Fibroblast of skin of left quadriceps (primary cell): ENCODE measurements at places on chromosomes 7 and 10.

DNA sequence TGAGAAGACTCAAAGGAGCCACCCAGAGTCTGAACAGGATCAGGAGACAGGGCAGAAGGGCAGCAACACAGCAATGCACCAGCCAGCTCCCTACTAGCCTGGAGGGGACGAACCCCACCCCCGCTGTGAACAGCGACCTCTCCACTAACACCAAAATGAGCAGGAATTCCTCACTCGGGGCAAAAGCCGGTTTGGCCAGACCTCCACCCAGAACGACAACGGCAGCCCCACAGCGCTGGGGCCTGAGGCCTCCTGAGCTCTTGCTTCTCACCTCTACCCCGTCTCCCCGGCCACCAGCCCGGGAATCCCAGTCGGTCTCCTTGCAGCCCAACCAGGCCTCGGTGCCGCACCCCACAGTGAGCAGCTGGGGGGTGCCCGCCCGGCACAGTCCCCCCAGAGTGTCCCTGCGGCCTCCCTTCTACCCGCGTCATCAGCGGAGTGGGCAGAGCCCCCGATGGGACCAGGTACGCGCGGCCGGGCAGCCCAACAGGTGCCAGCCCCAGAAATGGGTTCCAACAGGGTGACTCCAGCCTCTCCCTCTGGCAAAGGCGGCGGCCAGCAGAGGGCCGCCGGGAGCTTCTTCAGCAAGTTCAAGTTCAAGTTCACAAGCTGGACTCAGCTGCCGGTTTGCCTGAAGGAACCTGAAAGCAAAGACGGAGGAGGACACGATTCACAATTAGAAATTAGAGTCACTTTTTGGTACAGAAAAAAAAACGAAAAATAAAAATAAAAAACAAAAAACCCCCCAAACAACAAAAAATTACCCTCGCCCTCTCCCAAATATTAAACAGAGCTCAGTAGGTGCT, 129.0 kb downstream of the MARCHF5 start:
- DNase-seq: no peak

GRCh38 chr7:90717296-90718060, 121.4 kb downstream of the CDK14 start:
- no peak for DNase-seq

GRCh38 chr7:57179776-57180415, 47.7 kb upstream of the ZNF479 start:
- no peak for DNase-seq

DNA sequence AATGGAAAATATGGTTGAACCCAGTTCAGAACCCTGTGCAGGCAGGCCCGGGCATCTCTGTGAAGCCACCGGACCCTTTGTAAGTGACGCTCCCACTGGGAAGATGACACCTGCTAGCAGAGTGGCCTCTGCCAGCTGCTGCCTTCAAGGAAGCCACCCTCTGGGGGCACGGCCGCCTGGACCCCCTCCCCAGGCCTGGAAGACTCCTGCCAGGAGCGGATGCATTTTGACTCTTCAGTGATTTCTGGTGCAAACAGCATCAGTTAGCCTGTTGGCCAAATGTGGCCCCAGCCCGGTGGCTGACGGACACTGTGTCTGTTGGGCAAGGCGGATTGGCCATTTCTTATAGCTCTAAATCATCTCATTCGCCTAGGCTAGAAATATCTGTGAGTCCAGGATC, 514.1 kb upstream of the FOXK1 start:
- no peak for DNase-seq

GRCh38 chr7:151372612-151373265, 31.1 kb downstream of the NUB1 start:
- no peak for DNase-seq
